ENCODE measurements at places on chromosomes 11 and 22. TPM values are rescaled to one million over a fixed set of nuclear protein-coding genes. Genes with fewer than 3 reads are reported as not detected.

TXN2 gene
- 17.0 TPM for total RNA-seq

APOA4 gene
- not detected for total RNA-seq

KCTD14 gene
- 8.4 TPM for total RNA-seq

RBMXL2 gene
- total RNA-seq, result not detected

DNA sequence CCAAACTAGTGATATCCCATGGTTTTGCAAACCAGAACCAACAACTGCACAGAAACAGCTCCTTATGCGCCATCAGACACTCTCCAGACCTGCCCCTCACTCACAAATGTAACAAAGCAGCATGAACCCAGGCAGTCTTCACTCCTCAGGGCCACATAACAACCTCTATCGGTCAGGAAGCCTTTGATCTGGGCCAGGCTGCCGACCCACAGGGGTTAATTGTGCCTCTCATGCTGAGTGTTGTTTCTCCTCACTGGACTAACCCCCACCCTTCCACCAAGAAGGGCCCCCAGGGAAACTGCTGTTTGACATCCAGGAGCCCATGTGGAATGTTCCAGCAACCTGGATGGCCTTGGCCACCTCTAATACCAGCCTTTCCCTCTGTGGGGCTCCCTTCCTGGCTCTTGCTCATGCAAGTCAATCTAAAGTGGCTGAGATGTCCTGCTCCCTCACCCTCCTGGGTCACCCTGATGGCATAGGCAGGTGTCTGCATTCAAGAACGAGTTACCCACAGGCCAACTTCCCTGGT is 7.9 kb upstream of the RGL4 start:
- DNase-seq, result no peak

DNA sequence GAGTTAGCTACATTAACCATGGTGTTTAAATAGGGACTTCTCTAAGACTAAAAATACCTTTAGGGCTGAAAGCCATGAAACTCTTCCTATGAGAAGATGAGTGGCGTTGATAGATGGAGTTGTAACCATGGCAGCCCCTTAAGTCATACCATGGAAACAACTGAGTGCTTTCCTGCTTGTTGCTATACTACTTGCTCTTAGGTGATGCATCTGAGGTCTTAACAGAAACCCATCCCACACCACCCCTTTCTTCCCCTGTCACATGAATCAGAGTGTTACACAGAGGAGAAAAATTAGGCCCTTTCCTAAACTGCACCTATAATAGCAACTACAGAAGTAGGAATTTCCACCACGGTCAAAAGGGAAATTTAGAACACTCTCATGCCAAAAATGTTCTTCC is 64.3 kb upstream of the ZC3H12C start:
- no peak for DNase-seq

- no peak for DNase-seq
These were observed 64.7 kb downstream of the LDLRAD3 start for GRCh38 chr11:36008584-36008983.

DNA sequence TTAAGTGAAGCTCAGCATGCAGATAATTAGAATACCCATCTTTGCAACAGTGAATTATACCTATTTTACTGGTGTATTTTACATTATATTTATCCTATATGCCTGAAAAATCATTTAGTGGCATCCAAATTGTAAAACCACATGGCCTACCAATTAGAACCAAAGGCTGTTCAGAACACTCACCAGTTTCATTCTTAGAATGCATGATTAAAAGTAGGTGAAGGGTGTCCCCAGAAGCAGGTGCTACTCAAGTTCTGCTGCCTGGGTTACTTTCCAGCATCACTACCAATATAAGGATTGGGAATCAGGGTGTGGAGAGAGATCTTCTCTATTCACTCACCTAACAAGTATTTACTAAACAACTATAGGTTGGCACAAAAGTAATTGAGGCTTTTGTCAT is 103.3 kb downstream of the SGSM3 start:
- DNase-seq, result no peak

DNA sequence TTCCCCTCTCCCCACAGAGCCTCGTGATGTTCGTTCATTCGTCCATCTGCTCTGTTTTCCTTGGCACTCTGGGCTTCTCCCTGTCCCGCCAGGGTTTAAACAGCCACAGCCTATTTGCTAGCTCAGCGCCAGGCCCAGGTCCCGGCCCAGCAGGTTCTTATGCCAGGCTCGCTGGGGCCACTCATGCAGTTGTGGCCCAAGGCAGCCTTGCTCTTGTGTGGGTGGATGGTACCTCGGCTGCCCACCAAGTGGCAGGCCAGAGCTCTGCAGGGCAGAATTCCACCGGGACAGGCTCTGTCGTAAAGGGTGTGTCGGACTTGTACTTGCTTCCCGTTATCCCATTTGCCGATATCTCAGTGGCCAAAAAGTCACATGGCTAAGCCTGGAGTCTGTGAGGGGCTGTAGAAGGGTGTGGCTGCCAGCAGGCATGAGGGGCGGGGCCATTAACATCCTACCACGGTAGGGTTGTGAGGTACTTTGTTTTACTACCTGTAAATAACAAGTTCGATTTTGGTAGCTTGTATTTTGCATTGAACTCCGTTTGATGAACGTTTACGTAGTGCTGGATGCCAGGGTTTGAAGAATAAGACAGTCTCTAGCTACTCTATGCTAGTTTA is 7.9 kb downstream of the FAM118A start:
- DNase-seq, result peak; percentile 71

DNA sequence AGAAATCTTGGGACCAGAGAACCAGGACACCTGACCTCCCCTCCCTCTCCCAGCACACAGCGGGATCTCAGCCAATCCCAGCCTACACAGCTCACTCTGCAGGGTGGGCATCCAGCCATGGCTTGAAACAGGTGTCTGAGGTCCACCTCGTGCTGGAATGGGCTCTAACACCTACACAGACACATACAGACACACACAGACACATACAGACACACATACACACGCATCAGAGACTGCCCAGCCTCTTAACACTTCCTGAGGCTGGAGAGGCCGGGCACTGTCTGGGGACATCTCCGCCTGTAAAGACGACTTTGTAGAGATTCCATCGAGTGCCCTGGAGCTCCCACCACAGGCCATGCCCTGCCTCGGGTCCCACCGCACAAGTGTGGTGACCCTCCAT is 36.7 kb downstream of the CAPN1 start:
- no peak for DNase-seq

GRCh38 chr11:5449432-5449831 is 309 bp downstream of the OR51I2 start:
- DNase-seq, result no peak

DNA sequence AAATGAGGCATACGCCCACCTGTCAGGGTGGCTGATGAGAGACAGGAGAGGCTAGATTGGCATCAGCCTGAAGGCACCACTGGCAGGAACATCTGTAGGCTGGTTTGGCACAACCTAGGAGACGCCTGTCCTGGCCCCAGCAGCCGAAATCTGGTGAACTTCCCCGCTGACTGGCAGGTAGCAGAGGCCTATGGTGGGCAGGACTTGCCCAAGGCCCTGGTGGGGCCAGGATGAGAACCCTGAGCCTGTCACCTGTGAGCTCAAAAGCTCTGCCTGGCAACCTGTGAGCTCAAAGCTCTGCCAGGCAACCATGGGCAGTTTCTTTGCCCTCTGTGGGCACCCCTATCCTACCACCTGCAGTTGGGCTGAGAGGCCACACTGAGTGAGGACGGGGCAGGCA is 2.5 kb downstream of the DERL3 start:
- no peak for DNase-seq

GRCh38 chr22:21641417-21641788 is 699 bp upstream of the SDF2L1 start:
- DNase-seq, result peak; percentile 60

- peak; percentile 93 for DNase-seq
These were observed 16.6 kb downstream of the ASCC2 start for GRCh38 chr22:29821291-29822016.

DNA sequence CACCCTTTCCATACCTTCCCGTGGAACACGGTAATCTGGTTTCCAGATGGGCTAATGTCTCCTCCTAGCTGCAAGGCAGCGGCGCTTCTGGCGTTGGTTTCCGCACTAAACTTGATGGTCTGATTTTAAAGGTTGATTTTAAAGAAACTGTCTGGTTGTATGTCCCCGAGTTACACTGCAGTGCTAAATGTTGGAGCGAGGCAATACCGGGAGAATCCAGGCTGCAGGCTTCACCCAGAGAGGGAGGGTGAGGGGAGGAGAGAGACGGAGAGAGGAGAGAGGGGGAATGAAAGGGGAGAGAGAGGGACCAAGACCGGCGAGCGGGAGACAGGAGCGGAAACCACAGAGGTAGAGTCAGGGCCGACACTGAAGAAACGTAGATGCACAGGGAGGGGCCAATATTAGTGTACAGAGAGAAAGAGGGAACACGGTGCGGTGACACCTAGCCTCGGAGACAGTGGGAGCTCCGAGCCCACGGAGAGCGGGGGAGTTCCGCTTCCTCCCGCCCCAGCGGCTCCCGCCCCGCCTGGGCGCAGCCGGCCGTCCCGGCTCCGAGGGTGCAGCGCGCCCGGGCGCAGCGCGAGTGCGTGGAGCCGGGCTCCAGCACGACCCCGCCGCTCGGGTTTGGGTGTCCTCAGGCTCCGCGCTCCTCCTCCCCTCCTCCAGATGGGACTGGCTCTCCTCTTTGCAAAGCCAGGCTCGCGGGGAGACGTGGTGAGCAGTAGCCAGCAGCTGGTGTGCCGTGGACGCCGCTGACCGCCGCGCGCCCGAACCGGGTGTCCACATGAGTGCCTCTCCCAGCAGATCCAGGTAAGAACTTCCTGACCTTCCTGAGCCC is 71.9 kb upstream of the GRAMD1B start:
- DNase-seq, result peak; percentile 17

- peak; percentile 59 for DNase-seq
These were observed 28.5 kb downstream of the RCOR2 start for GRCh38 chr11:63888170-63889086.

GRCh38 chr22:29069463-29069862 is 3.4 kb upstream of the KREMEN1 start:
- DNase-seq, result no peak

GRCh38 chr11:71558996-71559395 is 6.4 kb upstream of the KRTAP5-10 start:
- no peak for DNase-seq

DNA sequence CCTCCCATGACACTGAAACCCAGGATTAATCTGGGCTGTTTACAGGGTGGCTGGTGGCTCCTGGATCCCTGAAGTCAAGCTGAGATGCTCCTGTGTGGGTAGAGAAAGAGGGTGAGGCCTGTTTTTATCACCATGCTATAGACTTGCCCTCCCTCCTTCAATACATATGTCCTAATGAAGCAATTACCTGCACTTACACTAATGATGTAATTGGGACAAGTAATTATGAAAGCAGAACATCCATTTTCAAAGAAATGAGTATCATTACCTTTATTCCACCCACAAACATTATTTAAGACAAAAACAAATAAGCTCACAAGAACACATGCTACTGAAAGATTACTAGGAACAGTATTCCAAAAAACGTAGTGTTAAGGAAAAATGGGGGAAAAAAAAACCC is 64.3 kb upstream of the CHRM4 start:
- no peak for DNase-seq

GRCh38 chr11:62725646-62726045 is 1.6 kb downstream of the HNRNPUL2 start:
- no peak for DNase-seq

GRCh38 chr11:133834682-133835592 is 10.4 kb downstream of the SPATA19 start:
- DNase-seq, result peak; percentile 82

Measured in Daoy (cell line).